ENCODE measurements at places on chromosomes 1 and 21.

GRCh38 chr1:25579292-25580252, 36.2 kb downstream of the LDLRAP1 start:
- no peak for DNase-seq

DNA sequence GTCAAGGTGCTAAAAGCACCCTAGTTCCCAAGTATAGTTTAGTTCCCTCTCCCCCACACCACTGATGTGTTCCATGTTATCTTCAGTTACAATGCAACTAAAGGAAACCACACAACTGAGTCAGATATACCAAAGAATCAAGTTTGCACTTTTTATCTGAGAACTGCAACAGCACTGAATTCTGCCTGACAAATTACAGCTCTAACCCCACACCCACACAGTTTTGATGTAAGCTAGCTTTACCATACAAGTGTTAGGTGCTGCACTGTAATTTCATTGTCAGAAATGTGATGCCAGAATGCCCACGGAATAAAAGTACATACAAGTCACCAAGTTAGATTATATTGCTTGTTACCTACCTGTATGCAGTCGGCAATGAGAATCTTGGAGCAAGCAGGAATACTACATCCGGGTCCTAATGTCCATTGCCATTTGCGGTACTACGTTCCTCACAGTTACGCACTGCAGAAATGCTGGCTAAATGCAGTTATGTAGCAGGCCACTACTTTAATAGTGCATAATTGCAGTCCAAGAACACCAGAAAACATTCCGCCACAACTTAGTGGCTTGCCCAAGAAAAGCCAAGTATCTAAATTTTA, 12.1 kb downstream of the SFPQ start:
- no peak for DNase-seq

- no peak for DNase-seq
Measured at GRCh38 chr1:202760589-202760988, 47.6 kb downstream of the KDM5B start.

DNA sequence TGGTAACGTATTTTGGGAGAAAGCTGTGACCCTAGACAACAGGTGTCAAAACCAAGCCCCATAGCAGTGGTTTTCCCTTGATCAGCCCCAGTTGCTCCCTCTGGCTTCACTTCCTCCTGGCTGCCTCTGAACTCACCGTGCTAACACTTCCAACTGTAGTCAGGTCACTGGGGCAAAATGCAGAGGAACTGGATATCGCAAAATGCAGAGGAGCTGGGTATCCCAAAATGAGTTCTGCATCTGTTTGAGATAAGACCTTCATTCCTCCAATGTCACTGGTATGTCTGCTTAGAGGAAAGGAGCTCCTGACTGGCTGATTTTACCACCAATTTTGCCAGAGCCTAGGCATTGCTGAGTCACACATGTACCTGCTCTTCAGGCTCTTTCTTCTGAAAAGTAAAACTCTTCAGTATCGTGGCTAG, 19.6 kb upstream of the TACSTD2 start:
- DNase-seq, result no peak

DNA sequence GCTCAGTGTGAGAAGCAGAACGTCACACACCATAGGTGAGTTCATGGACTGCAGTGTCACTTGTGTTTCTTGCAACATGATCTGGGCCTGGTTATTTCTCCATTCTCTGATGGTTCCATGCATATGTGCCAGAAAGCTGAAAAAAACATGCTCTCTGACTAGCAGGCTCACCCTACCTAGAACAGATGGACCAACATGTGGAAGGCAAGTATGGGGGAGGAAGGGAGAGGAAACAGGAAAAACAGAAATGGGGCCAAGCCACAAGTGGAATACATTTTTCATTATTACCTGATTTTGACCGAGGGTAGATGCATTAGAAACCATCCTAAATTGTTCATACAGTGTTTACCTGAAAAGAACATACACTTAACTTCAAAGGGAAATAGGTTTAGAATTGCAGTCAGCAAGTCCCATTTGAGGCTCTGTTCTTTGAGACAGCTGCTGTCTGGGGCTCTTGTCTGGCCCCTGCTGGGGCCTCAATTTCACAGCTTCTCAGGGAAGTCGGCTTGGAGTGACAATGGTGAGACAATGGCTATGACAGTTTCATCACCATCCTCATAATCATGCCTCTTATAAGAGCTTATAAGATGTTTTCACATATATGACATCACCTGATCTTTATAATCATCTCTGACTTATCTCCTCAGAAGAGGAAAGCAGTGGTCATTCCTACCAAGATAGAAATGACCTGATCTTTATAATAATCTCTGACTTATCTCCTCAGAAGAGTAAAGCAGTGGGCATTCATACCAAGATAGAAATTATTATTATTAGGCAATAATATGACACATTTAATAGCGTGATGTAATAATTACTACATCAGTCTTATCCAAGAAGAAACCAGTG, 327.3 kb downstream of the SIPA1L2 start:
- DNase-seq, result no peak

DNA sequence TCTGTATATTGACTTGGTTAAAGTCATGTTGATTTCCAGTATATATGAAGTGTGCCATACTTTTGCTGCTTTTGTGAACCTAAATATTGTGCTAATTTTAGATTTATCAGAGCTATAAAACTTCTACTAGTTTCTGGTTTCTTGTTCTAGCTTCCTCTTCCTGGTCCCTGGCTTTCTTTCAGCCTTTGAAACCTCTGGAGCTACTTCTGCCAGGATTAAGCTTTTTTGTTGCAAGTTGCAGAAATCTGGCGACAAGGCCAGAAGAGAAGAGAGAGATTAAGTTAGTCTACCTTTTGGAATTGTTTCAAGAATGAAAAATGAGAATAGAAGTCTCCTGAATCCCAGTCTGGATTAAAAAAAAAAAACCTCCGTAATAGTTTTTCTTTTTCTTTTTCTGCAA, 13.5 kb downstream of the RNF2 start:
- DNase-seq, result no peak

DNA sequence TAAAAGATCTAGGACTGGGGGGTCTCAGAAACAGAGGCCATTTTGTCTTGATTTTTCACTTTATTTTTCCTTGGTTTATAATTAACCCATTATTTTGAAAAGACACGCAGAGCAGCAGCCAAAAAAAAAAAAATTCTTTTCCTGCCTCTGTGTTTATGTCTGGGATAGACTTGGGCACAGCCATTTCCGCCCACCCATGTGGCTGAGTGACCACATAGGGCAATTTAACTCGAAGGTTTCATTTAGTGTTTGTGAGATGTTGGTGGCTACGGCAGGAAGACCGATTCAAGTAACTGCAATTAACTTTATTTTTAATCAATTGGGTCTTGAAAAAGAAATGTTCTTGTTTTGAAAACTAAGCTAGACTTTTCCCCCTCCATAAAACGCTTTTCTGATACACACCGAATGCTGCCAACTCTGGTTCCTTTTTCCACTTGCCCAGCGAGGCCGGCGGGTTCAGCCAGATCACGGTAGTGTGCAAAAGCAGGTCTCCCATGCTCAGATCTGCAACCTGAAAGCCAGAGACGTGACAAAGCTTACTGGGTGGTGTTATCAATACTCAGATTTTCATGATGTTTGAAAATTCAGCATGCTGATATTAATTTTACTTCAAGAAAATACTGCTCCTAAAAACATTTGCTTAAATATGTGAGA, 97.4 kb upstream of the KRTAP19-8 start:
- no peak for DNase-seq

- DNase-seq, result no peak
Measured at GRCh38 chr1:64928325-64928724, 38.0 kb downstream of the JAK1 start.

DNA sequence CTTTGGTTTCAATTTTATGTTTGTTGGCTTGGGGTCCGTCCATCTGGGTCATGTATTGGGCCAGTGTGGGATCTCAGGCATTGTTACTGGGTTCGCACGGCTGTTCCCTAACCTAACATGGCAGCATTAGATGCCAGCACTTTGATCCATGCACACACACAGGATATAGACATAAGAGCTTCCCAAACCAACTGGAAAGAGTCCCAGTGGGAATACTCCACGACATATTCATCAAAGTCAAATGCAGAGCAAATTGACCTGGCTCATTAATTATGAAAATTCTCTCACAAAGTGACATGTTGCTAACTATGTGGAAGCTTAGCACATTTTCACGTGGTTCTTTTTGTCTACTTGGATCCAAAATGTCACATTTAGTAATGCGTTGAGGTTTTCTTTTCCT, 130.4 kb downstream of the SETD4 start:
- DNase-seq, result no peak

- DNase-seq, result no peak
Measured at GRCh38 chr1:225488676-225489075, 60.8 kb upstream of the LBR start.

GRCh38 chr1:197312163-197312562, 44.1 kb downstream of the CRB1 start:
- no peak for DNase-seq

DNA sequence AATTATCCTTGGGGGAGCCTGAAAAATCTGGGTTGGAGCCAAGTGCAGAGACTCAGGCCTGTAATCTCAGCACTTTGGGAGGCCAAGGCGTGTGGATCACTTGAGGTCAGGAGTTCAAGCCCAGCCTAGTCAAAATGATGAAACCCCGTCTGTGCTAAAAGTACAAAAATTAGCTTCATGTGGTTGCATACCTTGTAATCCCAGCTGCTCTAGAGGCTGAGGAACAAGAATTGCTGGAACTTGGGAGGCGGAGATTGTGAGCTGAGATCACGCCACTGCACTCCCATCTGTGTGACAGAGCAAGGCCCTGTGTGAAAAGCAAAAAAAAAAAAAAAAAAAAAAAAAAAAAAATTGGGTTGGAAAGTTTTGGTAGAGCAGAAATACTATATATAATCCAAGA, 1563.6 kb upstream of the PRMT6 start:
- no peak for DNase-seq

DNA sequence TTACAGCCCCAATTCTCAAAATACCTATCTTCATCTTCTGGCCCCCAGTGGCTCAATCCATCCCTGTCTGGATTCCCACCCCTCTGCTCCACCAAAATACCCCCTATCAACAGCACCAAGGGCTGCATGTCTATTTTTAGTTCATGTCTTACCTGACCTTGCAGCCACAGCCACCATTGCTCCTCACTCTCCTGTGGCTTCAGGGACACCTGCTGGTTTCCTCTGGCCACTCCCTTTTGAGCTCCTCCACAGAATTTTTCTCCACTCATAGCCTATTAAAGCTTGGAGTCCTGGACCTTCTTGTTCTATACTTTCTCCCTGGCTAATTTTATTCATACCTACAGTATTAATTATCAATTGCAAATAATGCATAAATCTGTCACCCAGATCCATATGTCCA, 125.3 kb upstream of the NGF start:
- DNase-seq, result no peak

- DNase-seq, result no peak
Measured at GRCh38 chr1:1286313-1287261, 6.4 kb downstream of the SCNN1D start.

- DNase-seq, result no peak
Measured at GRCh38 chr1:197771386-197771785, 3.9 kb downstream of the DENND1B start.

DNA sequence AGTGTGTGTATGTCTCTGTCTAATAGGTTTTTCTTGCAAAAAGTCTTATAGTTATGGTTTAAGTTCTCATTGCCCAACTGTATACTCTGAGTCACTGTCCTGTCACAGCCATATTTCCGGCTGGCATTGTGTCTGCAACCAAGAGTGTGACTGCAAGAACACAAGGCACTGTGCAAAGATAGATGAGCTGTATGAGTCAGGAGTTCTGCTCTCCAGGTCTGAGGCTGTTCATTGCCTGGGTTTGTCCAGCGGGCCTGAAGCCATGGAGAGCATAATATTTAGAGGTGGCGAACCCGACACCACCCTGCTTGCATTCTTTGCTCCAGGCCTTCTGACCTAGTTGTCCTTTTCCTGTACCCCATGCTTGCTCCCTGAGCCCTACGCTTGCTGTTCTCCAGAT, 50.9 kb upstream of the CNIH3 start:
- no peak for DNase-seq

DNA sequence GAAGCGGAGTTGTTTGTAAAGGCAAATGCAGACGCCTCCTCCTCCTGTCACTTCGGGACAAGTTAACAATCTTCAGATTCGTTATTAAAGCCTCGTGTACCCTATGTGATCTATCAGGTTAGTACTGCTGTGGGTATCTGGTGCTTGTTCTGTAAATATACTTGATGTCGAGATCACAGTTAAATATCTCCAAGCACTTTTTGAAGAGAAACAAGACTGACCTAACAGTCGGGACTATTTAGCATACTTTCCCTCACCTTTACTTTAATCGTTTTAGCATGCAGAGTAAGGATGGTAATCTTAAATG, 710 bp downstream of the KLHL20 start:
- no peak for DNase-seq

DNA sequence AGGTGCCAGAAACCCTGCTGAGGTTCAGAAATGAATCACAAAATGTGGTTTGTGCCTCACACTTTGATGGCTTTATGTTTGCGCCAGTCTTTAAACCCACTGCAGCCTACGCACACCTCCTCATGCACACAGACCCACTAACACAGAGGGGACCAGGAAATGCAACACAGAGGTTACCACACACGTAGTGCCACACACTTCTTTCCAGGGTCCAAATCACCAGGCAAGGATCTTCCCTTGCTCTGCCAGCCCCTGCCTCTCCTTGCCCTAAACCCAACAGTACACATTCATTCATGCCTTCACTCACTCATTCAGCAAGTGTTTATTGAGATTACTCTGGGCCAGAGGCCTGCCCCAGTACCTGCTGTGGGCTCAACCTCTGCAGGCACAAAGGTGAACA, 17.5 kb downstream of the MAB21L3 start:
- no peak for DNase-seq

DNA sequence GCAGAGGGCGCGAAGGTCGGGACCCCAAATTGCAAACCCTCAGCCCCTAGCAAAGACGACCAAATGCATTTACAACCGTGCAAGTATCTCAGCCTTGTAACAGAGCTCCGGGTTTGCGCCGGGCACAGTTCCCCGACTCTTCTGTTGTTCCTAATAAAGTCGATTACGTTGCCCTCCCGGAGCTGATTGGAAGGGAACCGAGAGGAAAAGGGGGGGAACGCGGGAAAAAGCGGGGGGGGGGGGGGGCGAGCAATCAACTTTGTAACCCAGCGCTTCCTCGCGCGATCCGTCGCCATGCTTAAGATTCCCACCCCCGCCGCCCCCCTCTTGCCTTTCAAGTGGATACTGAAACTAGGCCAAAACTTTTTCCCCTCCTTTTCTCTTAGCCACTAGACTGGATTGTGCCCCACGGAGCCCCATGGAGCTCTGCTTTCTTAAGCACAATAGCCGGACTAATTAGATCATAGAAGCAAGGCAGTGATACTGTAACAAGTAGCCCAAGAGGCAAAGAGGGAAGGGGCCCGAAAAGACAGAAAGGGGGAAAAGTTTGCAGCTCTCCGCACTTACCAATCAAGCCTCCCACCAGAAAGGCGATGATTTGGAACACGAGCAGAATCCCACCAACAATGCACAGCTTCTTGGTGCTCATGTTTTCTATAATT, 565 bp downstream of the WLS start:
- DNase-seq, result no peak

DNA sequence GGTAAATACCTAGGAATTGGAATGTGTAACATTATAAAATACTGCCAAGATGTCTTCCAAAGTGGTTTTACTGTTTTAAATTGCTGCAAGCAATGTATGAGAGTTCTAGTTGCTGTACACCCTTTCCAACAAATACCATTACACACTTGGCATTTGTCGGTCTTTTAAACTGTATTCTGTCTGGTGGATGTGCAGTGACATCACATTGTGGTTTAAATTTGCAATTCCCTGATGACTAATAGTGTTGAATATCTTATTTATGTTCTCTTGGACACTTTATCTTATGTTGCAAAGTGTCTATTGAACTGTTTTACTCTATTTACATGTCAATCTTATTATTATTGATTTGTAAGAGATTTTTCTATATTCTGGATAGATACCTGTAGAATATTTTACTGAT, 561.2 kb upstream of the B3GALT2 start:
- DNase-seq, result no peak
